C1 segment of cervical spinal cord (tissue), 14 donors: ENCODE measurements at places on chromosomes 13 and 19.

- no peak for DNase-seq
Measured at GRCh38 chr13:53174545-53174944, 145.9 kb downstream of the OLFM4 start.

- no peak for DNase-seq
Measured at GRCh38 chr19:44142059-44142433, 692 bp downstream of the ZNF234 start.

GRCh38 chr13:37067874-37068273 is 8.4 kb upstream of the SUPT20H start:
- no peak for DNase-seq

GRCh38 chr13:79659121-79659521 is 178.2 kb downstream of the NDFIP2 start:
- DNase-seq: no peak

DNA sequence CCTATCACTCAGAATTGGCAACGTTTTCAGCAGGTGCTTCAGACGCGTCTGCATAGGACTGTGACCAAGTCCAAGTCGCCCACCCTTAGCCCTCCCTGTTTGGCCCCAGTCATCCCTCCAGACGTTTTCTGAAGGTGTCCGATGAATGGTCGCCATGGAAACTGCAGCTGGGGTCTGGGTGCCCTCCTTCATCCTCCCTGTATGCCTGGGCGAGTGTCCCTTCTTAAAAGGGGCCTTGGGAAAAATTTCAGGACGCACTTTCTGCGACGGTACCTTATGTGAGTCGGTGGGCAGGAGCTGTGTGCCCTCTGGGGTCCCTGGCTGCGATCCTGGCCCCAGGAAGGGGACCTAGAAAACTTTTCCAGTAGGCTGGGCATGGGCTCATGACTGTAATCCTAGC is 25.1 kb downstream of the MAN2B1 start:
- DNase-seq: no peak

DNA sequence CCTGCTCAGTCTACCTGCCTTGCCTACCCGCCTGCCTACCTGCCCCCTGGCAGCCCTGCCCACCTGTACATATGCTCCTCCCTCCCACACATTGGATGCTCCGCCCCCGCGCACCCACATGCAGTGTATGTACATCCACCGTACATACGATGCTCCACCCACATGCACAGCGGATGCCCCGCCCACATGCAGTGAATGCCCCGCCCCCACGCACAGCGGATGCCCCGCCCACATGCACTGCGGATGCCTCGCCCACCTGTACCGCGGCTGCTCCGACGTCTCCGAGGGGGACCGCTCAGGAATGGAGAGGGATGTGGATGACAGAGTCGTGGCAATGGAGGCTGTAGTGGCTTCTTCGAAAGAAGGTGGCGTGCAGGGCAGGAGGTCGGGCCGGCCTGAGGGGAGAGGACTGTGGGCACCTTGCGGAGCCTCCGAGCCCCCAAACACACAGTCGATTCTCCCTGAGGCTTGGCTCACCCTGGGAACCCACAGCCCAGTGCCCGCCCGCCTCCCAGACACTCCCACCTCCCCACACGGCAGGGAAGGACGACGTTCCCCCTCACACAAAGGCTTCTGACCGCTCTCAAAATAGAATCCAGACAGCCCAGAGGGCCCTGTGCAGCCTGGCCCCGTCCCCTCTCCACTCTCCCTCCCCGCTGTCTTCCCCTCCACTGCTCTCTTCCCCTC is 16.5 kb upstream of the CACTIN start:
- no peak for DNase-seq

DNA sequence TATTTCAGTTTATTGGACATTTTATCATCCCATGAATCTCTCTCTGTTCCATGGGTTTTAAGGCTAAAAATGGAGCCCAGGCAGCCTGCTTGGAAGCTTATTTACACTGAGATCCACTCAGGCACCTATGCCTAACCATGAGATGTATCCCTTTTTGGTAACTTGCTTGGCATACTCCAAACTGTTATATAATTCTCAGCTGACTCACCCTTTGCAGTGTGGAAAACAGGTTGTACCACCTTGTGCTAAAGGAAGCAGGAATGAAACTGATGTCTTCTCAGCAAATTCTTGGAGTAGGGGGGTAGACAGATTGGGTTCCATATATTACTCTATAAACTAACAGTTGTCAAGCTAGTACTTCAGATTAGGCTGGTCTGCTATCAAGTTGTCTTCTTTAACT is 483.6 kb downstream of the KLF5 start:
- no peak for DNase-seq

DNA sequence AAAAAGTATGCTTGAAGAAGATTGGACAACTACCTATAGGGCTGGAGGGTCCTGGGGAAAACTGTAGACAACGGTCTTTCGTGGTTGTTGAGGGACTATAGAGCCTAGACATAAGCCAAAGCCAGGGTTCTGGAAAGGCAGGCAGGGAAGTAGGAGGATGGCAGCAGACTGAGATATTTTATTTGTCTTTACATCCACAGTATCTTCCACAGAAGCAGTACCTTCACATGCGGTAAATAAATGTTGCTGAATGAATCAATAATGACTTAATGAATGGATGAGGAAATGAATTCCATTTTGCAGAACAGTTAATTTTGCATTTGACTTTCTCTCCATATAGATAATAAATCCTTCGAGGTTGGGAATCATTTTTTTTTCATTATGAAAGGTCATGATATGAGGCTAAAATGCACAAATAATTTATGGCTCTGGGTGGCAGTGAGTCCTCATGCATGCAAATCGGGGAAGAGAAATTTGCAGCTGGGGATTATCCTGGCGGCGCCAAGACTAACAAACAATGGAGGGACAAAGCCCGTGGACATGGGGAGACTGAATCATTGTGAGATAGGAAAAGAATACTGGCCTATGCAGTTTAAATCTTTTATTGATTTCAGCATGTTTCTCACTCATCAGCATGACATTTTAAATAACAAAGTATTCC is 102.0 kb downstream of the ERCC5 start:
- DNase-seq: peak; percentile 37

DNA sequence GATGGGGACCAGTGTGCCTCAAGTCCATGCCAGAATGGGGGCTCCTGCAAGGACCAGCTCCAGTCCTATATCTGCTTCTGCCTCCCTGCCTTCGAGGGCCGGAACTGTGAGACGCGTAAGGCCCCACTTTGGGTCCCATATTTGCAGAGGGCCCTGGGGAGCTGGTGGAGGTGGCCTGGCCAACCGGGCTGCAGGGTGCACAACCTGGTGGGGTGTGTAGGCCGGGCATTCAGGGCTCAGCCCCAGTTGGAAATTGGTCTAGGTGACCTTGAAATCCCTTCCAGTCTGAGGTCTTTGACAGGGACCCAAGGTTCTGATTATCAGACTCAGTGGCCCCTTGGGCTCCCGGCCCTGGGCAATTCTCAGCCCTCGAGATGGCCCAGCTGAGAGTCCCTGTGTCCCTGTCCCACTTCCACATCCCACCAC is 8.3 kb downstream of the F7 start:
- no peak for DNase-seq

- no peak for DNase-seq
Measured at GRCh38 chr13:34458756-34459715, 483.0 kb upstream of the NBEA start.

DNA sequence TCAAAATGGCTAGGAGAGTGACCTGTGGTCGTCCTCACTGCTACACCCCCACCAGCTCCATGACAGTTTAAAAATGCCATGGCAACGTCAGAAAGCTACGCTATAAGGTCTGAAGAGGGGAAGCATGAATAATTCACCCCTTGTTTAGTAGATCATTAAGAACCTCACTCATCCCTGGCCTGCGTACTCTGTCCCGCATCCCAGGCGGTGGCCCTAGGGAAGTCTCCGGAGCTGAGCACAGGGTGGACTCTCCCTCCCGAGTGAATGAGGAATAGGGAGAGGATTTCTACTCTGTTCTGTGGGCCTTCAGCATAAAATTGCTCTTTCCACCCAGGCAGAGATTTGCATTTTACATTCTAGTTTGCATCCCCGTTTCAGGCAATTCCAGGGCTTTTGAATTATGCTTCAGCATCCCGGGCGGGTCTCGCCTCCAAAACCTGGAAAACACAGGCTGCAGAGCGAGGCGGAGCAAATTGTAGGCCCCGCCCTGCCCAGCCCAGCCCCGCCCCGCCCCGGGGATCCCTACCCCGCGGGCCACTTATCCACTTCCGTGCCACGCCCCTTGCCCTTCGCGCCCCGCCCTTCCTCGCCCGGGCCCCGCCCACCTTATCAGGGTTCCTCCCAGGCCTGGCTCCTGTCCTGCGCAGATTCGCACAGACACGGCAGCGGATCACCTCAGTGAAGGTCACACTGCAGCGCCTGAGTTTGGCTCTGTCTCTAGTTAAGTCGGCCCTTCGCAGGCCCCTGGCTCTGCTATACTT is 7.5 kb upstream of the ZNF525 start:
- DNase-seq: no peak
